ENCODE measurements at places on chromosomes 12 and 14. TPM values are rescaled to one million over a fixed set of nuclear protein-coding genes. Genes with fewer than 3 reads are reported as not detected.

FBXO21 gene
- total RNA-seq: 80.6 TPM

HOXC9 gene
- total RNA-seq: 4.9 TPM

- H3K27me3 ChIP-seq: no peaks in the 10 kb centered on the region
- no peak overlapping the region for H3K27ac ChIP-seq
- DNase-seq: no peak
- H3K4me3 ChIP-seq: no peak overlapping the region
Measured at GRCh38 chr12:2169489-2169888, 116.7 kb downstream of the CACNA1C start.

- no peak overlapping the region for H3K4me3 ChIP-seq
- peaks cover 63% of the 10 kb centered on the region for H3K4me1 ChIP-seq
- H3K27me3 ChIP-seq: peaks cover 5% of the 10 kb centered on the region
- peak overlapping the region; percentile 85 for H3K27ac ChIP-seq
- no peak for DNase-seq
- H3K36me3 ChIP-seq: no peaks in the 10 kb centered on the region
Measured at GRCh38 chr14:99757331-99758070, 35.7 kb upstream of the EML1 start.

LALBA gene
- total RNA-seq: not detected

- no peaks in the 10 kb centered on the region for H3K36me3 ChIP-seq
- H3K4me1 ChIP-seq: no peaks in the 10 kb centered on the region
- no peak overlapping the region for H3K27ac ChIP-seq
Measured at GRCh38 chr14:59154373-59154772, 34.1 kb upstream of the DAAM1 start.

DNA sequence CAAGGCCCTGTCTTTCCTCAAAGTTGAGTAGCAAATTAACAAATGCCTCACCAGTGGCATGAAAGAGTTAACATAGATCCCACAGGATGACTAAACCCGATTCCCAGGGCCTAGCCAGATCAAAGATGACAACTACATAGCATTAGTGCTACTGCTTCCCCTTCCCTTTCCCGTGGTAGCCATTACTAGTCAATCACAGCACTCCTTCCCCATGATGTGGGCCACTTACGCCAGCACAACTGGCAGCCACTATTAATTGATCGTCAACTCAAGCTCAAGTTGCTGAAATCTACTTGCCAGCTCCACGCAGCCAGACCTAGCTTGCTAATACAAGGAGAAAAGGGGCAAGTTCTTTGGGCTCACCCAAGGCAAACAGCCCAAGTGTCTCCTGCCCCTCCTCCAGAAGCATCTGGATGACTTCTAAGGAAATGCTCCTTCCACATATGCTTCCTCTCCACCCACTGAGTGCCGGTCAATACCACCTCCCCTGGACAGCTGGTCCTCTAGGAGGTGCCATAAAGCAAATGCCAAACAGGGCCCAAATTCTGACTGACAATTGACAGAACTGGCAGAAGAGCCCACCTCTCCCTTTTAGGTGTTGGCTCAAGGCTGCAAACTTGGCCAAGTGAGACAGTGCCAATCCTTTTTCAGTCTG is 72.6 kb downstream of the NUAK1 start:
- H3K4me3 ChIP-seq: no peak overlapping the region
- no peak overlapping the region for H3K27ac ChIP-seq
- peak; percentile 31 for DNase-seq
- H3K36me3 ChIP-seq: peaks cover 56% of the 10 kb centered on the region
- no peaks in the 10 kb centered on the region for H3K27me3 ChIP-seq

DNA sequence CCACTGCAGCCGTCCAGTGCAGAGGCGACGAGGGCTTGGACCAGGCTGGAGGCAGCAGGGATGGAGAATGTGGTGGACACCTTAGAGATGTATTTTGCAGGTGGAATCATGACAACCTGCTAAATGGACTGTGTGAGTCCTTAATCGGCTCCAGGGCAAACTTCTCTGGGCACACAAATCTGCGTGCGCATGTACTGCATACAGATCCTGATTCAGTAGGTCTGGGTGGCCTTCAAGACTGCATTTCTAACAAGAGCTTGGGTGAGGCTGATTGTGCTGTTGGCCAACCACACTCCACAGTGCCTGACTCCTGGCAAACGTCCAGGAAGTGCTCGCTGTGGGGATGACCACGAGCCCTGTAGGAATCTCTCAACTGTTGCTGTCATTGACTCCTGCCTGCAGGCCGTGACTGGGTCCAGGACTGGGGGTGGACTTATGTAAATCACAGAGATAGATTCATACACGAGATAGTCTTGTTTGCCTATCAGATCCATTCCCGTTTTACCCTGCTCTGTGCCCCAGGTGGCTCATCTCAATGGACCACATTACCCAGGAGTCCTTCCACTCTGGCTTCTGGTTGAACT is 27.2 kb downstream of the JDP2 start:
- peaks cover 82% of the 10 kb centered on the region for H3K4me1 ChIP-seq
- no peak overlapping the region for H3K4me3 ChIP-seq
- peak; percentile 84 for DNase-seq
- peaks cover 3% of the 10 kb centered on the region for H3K36me3 ChIP-seq
- no peaks in the 10 kb centered on the region for H3K27me3 ChIP-seq

GRCh38 chr12:52876372-52876771 is 27.6 kb upstream of the KRT78 start:
- peaks cover 86% of the 10 kb centered on the region for H3K4me1 ChIP-seq
- no peaks in the 10 kb centered on the region for H3K27me3 ChIP-seq
- no peak overlapping the region for H3K4me3 ChIP-seq
- no peaks in the 10 kb centered on the region for H3K36me3 ChIP-seq
- H3K27ac ChIP-seq: peak overlapping the region; percentile 99
- no peak for DNase-seq

DNA sequence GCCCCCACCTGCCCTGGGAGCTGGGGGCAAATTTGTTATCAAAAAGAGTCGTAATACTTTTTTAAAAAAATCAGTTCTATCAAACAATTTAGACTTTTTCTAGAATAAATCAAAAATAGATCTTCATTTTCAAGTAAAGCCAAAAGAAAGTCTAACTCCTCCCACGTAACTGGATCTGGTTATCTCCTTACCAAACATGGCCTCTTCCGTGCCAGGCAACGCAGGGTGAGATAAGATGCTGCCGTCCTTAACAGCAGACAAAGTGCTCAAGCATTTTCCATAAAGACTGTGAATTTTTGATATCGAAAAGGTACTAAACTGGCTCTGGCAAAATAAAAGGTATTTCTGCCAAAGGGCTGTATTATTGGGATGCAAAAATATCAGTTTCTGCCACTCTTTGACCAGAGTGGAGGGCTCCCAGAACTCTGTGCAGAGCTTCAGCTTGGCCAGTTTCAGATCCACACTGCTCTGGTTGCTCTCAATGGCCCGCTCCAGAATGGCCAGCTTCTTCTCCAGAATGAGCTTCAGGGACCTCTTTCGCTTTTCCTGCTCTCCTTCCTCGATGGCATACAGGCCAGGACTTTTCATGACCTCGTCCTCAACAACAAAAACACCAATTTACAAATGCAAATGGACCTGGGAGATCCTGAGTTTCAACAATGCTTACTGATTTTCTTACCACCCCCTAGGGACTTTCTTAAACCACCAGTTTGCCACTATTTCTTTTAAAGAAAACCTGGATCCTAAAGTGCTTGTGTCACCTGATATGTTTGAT is 29.0 kb downstream of the NRDE2 start:
- no peak for DNase-seq
- H3K4me3 ChIP-seq: no peak overlapping the region
- no peaks in the 10 kb centered on the region for H3K27me3 ChIP-seq
- H3K4me1 ChIP-seq: peaks cover 2% of the 10 kb centered on the region
- H3K36me3 ChIP-seq: peaks cover 34% of the 10 kb centered on the region

DNA sequence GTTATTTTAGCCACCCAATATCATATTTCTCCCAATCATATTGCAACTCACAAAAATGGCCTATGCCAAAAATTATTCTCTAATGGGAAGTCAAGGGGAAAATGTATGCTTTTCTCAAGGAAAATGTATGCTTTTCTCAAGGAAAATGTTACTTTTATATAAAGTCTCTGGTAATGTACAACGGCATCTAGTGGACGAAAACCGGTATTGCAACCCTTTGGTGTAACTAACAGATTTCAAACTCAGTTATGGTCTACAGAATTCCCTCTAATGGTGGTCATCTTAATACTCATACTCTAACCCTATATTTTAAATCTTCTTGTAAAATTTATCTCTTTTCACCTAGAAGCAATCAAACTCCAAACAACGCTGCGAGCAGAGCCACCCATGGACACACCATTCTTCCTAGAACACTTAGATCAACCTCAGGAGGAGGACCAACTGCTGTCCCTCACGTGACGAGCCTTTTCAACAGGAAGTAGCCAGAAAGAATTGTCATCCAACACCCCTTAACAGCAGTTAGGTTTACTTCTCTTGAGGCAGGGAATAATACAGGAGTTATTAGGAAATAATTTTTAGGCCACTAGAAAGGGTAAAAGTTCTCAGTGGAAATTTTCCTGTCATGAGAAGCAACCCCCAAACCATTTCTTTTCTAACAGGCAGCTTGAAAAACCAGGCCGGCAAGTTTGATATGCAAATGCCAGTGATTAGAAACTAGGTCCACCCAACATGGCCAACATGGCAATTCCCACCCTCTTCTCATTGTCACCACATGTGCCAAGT is 20.1 kb downstream of the APOBEC1 start:
- H3K4me1 ChIP-seq: peaks cover 4% of the 10 kb centered on the region
- no peak overlapping the region for H3K27ac ChIP-seq
- H3K36me3 ChIP-seq: no peaks in the 10 kb centered on the region
- no peak overlapping the region for H3K4me3 ChIP-seq

TMEM63C gene
- total RNA-seq: 32.8 TPM

DNA sequence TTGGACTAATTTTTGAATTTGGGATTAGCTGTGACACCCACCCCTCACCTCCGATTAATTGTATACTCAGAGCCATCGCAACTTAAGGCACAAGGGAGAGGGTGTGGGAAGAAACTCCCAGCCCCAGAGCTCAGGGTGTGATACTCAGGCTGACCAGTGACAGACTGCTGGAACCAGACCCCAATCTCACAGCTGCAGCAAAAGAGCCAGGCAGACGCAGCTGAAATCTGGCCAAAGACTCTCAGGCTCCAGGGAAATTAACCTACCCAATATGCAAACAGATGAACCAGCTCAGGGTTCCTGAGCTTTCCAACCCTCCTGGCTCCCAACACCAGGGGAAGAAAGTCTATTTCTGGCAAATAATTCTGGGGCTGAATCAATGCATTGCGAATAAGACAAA is 30.5 kb downstream of the ANAPC7 start:
- no peak overlapping the region for H3K4me3 ChIP-seq
- no peaks in the 10 kb centered on the region for H3K27me3 ChIP-seq
- peaks cover 48% of the 10 kb centered on the region for H3K36me3 ChIP-seq
- no peak for DNase-seq
